Activated gamma-delta T cell treated with anti-CD3 and anti-CD28 coated beads, Interleukin-2, amount 50 U/mL, for 16 hours (primary cell): ENCODE measurements at places on chromosomes 11 and 22.

DNA sequence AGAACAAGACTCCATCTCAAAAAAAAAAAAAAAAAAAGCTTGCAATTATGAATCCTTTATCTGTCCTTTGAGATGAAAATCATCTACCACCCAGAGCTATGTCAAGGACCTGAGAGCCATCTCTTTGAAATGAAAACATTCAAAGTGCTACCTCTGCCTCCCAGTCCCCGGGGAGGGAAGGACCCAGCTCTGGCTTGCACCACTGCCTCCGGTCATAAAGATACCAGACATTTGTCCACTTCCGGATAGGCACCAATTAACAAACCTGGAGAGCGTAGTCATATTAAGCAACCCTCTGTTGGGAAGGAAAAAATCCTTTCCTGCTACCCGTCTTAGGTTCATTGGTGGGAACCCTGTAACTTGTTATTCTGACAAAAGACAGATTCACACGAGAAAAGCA, 98.6 kb downstream of the ARHGAP8 start:
- no peak for DNase-seq

- DNase-seq, result no peak
Observed at GRCh38 chr22:44304354-44304753, 8.4 kb downstream of the SHISAL1 start.

DNA sequence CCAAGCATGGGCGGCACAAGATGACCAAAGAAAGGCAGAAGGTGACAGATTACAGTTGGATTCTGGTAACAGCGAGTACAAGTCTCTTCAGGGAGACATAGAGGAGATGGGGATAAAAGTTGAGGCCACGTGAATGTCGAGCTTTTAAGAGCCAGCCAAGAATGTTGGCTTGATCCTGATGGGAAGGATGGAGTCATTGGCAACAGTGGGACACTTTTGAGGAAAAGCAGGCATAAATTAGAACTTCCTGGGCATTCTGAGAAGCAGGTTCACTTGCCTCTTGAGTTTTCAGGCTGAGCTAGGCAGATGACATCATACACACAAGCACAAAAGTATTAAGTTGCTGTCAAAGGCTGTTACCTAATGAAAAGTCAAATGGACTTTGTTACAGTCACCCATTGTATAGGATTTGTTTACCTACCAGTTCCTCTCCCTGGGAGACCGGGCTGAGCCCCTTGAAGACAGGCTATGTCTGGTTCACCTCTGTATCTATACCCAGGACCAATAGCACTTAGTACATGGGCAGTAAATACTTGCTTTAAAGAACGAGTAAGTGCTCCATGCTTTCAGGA, 41.1 kb downstream of the TNRC6B start:
- DNase-seq, result no peak

DNA sequence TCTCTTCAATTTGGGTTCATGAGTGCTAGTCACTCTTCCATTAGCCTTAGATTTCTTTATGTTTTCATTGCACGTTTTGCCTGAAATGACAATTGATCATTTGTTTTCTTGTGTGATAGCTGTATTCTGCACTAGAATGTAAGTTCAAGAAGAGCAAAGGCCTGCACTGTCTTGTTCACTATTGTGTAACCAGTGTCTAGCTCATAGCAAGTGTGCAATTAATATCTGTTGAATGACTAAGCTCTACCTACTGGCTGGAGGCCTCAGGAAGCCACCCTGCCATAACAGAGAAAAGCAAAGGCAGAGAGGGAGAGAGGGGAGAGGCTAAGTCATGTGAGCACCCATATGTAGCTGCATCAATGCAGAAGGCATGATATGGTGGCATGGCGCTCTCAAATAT, 292.8 kb upstream of the SYN3 start:
- no peak for DNase-seq

GRCh38 chr11:119531056-119531455, 108.1 kb upstream of the THY1 start:
- DNase-seq, result no peak

DNA sequence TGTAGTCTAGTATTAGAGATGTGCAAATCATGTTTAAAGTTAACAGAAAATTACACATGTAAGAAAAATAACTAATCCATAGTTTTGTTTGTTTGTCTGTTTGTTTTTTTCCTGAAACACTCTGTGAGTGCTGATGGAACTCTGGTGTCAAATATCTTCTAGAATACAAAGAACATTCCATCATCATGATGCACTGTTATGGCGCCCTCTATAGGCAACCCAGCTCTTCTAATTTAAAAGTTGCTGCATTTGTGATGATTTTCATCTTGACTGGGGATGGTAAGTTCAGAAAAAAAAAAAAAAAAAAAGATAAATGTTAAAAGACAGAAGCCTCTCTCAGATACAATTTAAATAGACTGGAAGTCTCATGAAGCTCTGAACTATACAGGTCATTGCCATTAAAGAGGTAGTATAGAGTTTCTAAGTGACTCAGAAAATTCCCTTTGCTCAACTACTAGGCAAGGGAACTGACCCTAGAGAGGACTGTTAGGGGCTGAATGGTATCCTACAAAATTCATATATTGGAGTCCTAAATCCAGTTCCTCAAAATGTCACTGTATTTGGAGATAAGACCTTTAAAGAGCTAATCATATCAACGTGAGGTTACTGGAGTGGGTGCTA, 597.2 kb upstream of the ANO3 start:
- DNase-seq, result no peak

- DNase-seq, result no peak
Observed at GRCh38 chr22:45742866-45743450, 71.3 kb downstream of the ATXN10 start.

GRCh38 chr11:96500440-96500839, 110.6 kb downstream of the JRKL start:
- DNase-seq, result no peak

- DNase-seq, result no peak
Observed at GRCh38 chr11:67450796-67451657, 1.5 kb downstream of the GPR152 start.

GRCh38 chr22:44777364-44777755, 25.0 kb downstream of the ARHGAP8 start:
- no peak for DNase-seq

DNA sequence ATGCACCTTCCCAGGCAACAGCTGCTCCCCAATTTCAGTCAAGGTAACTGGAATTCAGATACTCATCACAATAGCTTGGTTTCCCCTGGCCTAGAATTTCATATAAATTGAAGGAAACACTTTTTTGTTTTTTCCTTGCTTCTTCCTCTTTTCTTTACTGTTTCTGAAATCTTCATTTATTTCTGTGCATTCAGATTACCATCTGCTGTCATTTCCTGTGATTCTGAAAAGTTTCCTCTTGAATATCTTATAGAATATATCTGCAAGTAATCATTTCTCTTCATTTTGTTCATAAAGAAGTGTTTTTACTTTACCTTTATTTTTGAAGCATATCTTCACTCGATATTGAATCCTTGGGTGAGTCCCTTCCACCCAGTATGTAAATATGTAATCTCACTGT, 85.3 kb downstream of the GAB4 start:
- no peak for DNase-seq

- no peak for DNase-seq
Observed at GRCh38 chr11:63877658-63878241, 38.8 kb downstream of the MARK2 start.

DNA sequence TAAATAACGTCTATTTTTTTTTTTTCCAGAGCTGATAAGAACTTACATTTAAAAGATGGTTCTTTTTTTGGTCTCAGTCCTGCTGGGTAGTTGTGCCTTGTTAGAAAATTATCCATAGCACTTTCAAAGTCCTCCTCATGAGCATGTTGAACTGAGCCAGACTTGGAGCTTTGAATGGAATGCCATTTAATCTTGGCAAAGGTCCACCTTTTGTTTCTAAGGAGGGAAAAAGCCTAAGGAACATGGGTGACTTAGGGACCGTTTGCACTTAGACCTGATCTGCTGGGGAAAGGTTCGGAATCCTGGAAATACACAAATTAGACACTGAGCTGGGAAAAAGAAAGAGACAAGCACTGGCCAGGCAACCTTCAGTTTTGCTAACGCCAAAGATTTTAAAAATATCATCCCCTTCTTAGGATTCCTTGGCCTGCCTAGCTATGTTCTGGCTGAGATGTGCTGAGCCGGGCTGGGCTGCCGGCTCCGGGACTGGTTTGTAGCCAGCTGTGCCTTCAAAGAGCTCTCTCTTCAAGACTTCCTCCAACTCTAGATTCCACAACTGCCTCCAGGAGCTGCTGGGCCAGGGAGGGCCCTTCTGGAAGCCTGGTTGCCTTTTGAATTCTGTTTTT, 67.4 kb downstream of the ENDOD1 start:
- no peak for DNase-seq

- no peak for DNase-seq
Observed at GRCh38 chr11:88575916-88576315, 238.4 kb upstream of the CTSC start.

DNA sequence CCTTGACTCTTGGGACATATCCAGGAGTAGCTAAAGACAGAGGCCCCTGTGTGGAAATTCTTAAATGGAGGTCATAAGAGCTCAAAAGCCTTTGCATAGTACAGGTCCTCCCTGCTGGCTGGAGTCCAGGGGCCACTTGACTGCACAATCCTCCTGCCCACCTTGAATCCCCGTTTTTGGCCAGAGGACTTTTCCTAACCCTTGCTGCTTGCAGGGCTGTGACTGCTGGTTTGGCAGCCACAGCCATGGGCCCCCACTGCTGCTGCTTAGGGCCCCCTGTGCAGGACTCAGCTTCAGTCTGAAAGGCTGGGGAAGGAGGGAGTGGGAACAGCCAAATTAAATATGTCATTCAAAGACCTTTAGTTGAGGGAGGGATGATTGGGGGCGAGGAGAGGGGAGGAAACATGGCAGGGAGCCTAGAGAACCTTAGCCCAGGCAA, 33.4 kb downstream of the ARHGAP1 start:
- DNase-seq, result no peak

- DNase-seq, result no peak
Observed at GRCh38 chr11:104997288-104997687, 25.7 kb downstream of the CASP5 start.

GRCh38 chr22:17829695-17830042, 55.4 kb upstream of the BID start:
- no peak for DNase-seq

DNA sequence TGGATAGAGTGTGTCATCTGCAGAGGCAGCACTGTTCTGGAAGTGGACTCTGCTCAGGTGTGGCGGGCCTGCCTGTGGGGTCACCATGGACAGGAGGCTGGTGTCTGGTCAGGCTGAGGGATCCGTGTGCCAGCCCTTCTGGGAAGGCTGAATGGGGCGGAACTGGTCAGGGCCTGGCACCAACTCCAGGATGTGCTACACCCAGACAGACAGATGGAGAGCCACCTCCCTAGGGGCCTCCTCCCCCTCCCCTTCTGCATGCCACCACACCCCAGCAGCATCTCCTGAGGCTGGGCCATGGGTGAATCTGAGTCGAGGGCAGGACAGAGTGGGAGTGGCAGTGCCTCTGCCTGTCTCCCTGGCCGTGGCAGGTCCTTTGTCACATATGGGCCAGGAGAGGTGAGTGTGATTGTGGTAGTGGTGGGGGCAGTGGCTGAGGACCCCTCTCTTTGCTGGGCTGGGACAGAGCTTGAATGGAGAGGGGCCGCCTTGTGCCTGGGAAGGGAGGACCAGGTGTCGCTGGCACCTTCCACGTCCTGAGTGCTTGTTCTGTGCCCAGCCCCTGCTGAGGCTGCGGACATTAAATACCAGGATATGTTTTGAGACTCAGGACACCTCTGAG, 29.1 kb downstream of the ST3GAL4 start:
- DNase-seq, result no peak

GRCh38 chr11:1302461-1303125, 6.8 kb downstream of the TOLLIP start:
- no peak for DNase-seq

DNA sequence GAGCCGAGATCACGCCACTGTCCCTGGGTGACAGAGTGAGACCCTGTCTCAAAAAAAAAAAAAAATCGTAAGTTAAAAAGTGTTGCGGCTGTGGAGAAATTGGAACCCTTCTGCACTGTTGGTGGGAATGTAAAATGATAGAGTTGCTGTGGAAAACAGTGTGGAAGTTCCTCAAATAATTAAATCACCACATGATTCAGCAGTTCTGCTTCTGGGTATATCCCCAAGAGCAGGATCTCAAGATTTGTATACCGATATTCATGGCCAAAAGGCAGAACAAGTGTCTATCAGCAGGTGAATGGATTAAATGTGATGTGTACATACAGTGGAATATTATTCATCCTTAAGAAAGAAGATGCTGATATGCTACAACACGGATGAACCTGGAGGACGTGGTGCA, 3.8 kb downstream of the SELENOO start:
- DNase-seq, result no peak

DNA sequence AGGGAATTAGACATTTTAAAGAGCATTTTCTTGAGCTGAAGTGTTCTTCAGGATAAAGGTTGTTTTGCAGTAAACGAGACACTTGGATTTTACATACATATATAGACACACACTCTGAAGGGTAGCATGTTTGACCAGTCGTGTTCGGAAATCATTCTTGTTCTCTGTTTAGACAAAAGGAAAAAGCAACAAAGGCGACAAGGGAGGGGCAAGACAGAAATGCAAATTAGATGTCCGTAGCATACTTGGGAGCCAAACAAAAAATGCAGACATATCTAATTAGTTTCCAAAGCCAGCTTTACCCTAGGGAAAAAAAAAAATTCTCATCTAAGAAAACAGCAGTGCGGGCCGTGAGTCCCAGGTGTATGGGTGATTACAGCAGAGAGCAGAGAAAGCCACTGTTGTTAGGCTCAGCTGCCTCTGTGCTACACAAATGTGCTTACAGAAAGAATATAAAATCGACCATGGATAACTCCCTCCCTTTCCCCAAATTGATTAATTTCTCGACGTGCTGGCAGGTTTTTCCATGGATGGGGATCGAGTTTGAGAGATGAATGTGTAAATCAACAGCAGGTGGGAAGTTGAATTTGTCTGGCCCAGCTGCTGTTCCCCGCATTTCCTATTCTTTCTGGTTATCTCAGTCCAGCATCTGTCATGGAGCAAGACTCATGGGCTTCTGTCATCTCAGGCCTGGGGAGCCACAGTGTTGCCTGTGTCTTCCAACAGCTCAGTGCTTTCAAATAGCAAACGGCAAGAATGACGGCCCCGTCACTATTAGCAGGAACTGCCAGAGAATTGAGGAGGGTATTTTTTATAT, 176.5 kb upstream of the TTC12 start:
- no peak for DNase-seq

GRCh38 chr11:133386262-133386661, 146.0 kb downstream of the OPCML start:
- DNase-seq, result no peak

DNA sequence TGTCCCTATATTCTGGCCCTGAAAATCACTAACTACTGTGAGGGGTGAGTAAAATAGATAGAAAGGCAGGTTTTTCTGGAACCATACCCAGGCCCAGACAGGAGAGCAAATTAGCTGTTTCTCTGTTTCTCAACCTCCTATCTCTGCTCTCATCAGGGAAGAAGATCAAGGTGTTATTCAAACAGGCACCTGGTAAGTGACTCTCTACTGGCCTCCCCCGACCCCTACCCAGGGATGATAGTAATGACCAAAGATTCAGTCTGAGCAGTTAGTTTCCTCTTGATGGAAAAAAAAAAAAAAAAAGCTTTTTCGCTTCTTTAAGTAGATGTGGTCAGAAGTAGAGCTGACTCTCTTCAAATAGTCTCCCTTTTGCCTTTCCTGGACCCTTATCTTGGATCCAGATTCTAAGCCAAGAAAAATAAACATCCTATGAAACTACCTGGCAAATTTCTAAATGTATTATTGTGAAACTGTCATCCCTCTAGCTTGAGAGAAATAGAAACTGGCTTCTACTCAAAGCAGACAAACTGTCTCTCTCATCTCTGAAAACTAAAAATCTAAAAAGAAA, 9.9 kb downstream of the LRRC4C start:
- DNase-seq, result no peak
